ENCODE measurements at places on chromosomes 6 and 20.

DNA sequence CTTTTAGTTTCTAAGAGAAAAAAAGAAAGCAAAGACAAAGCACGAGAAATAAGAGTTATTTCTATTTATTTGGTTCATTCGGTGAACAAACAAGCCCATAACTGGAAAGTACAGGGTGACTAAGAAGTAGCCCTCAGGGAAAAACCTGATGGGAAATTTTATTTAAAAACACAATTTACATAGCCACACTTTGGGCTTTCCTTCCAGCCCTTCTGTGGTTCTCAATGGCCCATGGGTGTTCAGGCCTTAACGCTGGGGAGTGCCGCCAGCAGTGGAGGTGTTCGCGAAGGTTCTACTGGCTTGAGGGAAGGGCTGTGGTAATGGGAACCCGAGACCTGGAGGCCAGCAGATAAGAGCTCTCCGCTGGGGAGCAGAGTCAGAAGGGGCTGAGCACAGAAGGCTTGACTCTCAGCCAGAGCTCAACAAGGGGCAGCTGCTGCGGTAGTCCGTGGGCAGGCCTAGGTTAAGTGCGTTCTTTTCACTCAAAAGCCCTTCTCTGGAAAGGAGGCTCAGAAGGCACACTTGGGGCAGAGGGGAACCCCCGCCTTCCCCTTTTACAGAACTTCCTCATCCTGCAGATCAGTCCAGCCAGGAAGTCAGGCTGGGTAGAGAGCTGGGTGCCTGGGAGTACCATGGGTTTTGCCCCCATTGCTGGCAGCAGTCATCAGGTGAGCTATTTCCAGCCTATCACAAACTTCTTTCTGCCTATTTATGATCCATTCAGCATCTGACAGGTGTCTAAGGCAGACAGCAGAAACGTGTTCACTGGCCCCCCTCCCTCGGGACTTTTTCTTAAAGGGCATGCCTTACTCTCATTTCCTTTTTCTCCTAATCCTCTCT lies 8.8 kb upstream of the CD83 start:
- no peak for DNase-seq

- peak; percentile 74 for DNase-seq
These were observed 31.8 kb upstream of the GMPR start for GRCh38 chr6:16206595-16207037.

- DNase-seq = peak; percentile 21
These were observed 297.6 kb downstream of the CDH26 start for GRCh38 chr20:60255866-60256265.

DNA sequence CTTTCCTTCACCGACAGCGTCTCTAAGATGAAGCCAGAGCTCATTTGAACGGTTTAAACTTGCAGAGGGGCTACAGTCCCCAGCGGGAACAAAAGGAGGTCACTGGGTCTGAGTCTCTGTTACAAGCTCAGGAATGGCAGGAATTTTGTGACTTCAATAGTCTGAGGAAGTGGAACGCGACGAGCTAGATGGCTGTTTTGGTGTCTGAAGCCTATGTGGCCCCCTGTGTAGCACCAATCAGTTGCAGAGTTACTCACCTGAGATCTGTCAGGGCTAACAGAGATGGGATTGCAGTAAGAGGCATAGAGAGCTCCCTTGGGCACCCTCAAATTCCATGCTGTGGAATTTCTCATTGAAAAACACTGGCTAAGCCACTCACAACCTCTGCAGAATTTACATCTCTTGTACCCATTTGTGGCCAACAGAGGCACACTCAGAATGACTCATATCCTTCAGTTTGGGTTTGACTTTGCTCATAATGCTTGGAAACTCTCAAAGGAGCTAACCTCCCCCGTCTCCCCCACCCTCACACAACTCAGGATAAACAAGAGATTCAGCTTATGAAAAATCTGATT lies 7.1 kb upstream of the TCP11 start:
- peak; percentile 75 for DNase-seq

- no peak for DNase-seq
These were observed 792 bp downstream of the SLC23A2 start for GRCh38 chr20:5000263-5001173.

- DNase-seq = no peak
These were observed 13.0 kb downstream of the PCK1 start for GRCh38 chr20:57573894-57574293.

- peak; percentile 94 for DNase-seq
These were observed 18.9 kb downstream of the PERP start for GRCh38 chr6:138088326-138088762.

DNA sequence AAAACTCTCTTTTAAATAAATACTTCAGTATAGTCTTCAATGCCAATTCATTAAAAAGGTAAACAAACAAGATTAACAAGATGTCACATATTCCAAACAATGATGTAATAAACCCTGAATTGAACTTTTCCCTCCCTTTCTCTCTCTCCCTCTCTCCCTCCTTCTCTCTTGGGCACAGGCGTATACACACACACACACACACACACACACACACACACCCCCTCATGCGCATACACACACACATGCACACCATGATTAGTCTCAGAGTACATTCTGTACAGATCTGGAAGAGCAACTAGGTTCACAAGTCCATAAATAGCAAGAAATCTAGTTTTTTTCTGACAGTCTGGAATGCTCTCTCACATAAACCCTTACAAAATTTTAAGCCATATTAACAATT lies 128.3 kb downstream of the DST start:
- DNase-seq = no peak

Data from HCEC 1CT (cell line).